Activated T-cell treated with anti-CD3 and anti-CD28 coated beads for 1 hour (primary cell): ENCODE measurements at places on chromosomes 6 and 20.

DNA sequence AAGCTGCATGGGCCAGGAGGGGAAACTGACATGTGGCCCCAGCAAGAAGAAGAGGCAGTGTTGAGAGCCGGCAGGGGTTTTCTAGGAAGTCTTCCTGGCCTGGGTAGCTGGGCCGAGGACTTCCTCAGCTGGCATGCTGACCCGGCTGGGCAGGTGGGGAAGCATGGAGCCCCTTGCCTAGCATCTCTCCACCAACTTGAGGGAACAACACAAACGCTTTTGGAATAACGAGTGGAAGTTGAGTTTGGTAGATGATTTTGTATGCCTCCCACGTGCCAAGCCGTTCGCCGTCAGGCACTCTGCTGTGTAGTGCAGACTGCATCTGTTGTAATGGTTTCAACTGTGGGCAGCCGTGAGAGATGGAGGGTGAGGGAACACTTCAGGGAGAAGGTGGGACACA, 7.3 kb downstream of the TMEM181 start:
- no peak for DNase-seq

GRCh38 chr6:30325873-30326525, 728 bp upstream of the TRIM39 start:
- peak; percentile 52 for DNase-seq

DNA sequence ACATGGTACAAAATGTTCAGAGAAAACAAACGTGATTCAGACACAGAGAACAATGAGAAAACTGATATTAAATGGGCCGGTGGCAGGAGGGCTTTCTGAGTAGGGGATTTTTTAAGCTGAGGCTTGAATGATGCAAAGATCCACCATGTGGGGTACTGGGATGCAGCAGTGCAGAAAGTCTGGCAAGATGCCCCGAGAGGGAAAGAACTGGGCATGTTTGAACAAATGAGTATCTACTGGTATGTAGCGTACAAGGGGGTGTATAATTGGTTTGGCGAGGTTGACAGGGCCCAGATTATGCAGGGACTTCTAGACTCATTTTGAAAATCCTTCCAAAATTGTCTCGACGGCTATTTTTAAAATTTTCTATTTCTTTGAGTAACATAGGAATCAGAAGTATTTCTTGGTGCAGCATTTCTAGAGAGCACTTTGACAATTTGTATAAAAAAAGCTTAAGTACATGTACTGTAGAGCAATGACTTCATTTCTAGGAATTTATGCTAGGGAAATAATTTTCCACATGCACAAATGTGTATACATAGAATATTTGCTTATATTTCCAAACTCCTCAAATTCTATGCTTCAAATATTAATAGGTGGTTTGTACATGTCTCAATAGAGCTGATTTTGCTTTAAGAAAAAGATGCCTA, 119.6 kb upstream of the DOK5 start:
- no peak for DNase-seq

DNA sequence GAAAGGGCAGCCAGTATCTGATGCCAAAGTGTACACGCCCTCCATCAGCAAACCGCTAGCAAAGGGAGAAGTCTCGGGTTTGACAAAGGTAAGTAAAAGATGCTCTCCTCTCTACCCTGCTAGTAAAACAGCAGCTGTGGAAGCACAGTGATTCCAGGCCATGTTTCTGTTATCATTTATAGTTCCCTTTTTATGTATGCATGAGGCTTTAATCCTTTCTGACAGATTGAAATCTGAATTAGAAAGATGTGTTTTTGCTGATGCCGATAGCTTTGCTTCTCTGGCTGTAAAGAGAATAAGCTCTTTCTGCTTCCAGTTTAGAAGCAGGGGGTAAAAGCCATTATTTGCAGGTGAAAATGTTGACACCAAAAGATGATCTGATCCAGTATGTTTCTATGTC, 392.4 kb upstream of the SOX4 start:
- no peak for DNase-seq

GRCh38 chr6:15301179-15302006, 55.5 kb downstream of the JARID2 start:
- DNase-seq: no peak

GRCh38 chr6:19324376-19324775, 512.8 kb upstream of the ID4 start:
- no peak for DNase-seq

GRCh38 chr6:151241853-151242252, 2.1 kb downstream of the AKAP12 start:
- DNase-seq: no peak

DNA sequence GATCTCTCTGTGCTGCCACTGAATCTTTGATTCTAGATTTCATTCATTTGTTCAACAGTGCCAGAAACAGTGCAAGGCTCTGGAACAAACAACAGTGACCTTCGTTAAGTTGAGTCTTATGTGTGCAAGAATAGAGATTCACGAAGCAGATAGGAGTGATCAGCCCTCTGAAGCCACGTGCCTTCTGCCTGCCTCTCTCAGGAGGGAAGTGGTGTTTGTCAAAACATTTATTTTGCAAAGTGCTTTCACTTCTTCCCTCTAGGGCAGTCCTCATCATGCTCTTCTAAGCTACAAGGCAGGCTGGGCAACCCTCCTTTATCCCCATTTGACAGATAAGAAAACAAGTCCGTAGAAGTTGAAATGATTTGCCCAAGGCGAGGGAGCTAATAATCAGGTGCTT, 204.3 kb downstream of the TFAP2C start:
- no peak for DNase-seq

GRCh38 chr20:25481235-25481917, 73.9 kb downstream of the GINS1 start:
- no peak for DNase-seq

DNA sequence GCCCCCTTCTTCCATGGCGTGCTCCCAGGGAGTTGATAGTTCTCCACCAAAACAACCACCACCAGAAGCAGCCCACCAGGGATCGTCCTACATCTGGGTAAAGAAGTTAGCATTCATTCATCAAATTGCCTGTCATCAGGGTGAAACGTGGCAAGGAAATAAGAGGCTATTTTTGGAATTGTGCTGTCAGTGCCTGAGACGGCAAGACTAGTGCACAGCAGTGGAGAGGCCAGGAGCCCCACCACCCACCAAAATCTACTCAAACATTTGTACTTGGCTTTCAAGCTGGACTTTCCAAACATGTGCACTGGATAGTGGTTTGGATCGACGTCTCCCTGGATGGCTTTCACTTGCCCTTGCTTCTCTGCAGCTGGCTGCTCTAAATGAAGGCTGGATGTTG, 44.8 kb downstream of the TXNDC5 start:
- no peak for DNase-seq

DNA sequence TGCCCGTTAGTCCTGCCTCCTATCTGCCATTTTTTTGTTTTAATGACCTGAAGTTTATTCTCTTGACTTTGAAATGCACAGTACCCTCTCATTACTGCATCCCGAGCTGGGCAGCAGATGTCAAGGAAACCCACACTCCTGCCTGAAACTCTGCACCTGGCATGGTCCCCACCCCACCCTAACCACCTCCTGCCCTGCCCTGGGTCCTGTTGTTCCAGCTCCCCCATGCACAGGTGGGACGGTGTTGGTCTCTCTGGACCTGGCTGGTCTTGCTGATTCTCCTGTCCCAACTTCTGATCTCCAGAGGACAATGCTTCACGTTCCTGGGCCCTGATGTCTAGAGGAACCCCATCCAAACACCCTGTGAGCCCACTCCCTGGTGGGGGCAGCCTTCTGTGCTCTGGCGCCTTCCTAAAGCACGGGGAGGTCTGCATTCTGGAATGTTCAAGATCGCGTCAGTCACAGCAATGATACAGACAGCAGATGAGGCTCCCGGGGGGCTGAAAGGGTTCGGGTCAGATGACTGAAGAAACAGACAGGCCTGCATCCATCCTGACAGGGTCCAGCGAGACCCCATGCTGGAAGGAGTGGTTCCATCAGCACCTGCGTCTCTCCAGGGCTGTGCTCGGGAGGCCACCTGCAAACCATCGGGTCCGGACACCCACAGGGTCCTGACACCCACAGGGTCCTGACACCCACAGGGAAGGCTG, 73.6 kb downstream of the ERMARD start:
- DNase-seq: no peak

DNA sequence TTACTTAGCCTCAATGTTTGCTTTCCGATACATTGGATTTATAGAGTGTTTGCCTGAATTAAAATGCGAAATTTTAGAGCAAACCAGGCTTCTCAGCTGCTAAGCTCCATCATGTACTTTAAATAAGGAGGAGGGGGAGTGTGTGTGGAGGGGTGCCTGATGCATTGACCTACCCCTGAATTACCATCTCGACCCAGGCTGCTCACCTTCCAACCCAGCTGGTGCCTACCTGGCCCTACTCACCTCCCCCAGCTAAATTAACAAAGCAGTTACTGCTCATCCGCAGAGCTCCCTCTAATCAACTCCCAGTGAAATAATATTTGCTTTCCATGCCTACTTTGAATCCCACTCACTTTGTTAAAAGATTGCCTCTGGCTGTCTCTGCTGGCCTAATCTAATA, 544.5 kb downstream of the MAFB start:
- no peak for DNase-seq

GRCh38 chr20:48336597-48336996, 491.2 kb downstream of the PREX1 start:
- DNase-seq: no peak

DNA sequence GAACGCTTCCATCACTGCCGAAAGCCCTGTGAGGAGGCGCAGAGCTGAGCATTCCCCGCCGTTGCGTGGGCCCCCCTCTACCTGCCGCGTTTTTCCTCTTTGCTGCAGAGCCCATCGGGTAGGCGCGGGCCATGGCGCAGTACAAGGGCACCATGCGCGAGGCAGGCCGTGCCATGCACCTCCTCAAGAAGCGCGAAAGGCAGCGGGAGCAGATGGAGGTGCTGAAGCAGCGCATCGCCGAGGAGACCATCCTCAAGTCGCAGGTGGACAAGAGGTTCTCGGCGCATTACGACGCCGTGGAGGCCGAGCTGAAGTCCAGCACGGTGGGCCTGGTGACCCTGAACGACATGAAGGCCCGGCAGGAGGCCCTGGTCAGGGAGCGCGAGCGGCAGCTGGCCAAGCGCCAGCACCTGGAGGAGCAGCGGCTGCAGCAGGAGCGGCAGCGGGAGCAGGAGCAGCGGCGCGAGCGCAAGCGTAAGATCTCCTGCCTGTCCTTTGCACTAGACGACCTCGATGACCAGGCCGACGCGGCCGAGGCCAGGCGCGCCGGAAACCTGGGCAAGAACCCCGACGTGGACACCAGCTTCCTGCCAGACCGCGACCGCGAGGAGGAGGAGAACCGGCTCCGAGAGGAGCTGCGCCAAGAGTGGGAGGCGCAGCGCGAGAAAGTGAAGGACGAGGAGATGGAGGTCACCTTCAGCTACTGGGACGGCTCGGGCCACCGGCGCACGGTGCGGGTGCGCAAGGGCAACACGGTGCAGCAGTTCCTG, 693 bp downstream of the FAM50B start:
- DNase-seq: no peak

GRCh38 chr6:122405417-122405816, 6.0 kb downstream of the HSF2 start:
- DNase-seq: no peak

DNA sequence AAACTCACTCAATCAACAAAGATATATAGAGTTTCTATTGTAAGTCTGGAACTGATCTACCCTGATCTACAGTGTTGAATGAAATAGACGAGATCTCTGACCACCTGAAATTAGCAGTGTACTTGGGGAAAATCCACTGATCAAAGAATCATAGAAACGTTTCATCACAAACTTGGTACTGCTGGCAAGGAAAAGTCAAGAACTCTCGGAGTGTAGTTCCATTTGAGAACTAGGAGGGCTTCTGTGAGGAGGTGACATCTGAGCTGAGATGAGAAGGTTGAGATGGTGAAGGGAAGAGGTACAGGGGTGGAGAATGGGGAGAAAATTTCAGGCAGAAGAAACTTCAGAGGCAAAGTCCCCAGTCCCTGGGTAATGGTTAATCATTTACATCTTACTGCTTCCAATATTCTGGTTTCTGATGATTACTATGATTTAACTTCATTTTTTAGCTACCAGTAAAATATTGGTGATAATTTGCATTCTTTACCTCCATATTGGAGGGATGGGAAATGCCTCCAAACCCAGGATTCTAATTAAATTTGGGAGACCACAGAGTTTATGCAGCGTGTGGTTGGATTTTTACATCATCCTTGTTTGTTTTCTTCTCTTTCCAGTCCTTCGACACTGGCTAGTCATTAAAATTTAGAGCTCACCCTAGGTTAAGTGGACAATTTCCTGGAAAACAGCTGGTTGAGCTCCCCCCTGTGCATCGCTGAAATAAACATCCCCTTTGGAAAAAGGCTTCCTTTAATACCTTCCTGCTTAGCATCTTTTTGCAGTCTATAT, 191.9 kb downstream of the BCAS1 start:
- DNase-seq: no peak
